Stimulated activated CD4-positive, alpha-beta T cell treated with anti-CD3 and anti-CD28 coated beads, Interleukin-15, amount 100 ng/mL, for 1 hour (primary cell): ENCODE measurements at places on chromosomes 2 and 18.

DNA sequence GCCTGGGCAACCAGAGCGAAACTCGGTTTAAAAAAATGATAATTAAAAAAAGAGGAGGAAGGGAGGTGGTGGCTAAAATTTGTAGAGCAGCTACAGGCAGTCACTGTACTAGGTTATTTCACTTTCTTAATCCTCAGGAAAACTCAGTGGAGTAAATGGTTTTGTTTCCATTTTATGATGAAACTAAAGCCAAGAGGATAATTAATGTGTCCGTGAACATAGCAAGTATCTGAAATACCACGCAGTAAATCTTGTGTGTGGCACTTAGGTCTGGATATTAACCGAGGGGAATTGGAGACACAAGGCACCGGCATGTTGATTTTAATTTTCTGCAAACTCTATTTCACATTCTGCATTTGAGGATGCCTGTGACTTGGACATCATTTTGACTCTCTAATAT lies 14.5 kb downstream of the SH3BP4 start:
- no peak for DNase-seq

DNA sequence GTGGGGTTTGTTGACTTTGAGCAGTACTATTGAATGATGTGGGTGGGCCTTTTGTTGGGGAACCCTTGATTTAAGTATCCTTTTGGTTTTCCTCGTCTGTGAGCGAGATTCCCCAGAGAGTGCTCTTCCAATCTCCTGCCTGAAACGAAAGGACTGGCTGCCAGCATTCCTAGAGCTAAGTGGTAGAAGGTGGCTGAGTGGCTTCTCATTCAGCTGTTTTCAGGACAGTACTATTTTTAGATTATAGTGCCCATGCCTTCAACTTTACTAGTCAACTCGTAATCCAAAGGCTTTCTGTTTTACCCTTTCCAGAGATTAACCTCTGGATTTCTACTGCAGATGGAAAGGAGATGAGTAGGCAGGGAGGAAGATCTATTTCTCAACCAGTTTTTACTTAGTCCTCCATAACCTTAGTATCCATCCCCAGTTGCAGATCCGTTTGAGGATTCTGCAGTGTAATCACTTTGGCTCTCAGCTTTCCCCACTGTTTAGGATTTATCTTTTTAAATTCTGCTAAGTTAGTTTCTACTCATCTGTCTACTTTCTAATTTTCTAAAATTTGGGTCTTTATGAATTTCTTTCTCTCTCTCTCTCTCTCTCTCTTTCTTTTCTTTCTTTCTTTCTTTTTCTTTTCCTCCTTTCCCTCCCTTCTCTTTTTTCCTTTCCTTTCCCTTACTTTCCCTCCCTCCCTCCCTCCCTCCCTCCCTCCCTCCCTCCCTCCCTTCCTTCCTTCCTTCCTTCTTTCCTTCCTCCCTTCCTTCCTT lies 9.2 kb downstream of the SLC4A1AP start:
- no peak for DNase-seq

- DNase-seq, result no peak
Measured at GRCh38 chr18:12321333-12321732, 13.3 kb downstream of the TUBB6 start.

- DNase-seq, result no peak
Measured at GRCh38 chr2:160050147-160050546, 12.3 kb downstream of the PLA2R1 start.

DNA sequence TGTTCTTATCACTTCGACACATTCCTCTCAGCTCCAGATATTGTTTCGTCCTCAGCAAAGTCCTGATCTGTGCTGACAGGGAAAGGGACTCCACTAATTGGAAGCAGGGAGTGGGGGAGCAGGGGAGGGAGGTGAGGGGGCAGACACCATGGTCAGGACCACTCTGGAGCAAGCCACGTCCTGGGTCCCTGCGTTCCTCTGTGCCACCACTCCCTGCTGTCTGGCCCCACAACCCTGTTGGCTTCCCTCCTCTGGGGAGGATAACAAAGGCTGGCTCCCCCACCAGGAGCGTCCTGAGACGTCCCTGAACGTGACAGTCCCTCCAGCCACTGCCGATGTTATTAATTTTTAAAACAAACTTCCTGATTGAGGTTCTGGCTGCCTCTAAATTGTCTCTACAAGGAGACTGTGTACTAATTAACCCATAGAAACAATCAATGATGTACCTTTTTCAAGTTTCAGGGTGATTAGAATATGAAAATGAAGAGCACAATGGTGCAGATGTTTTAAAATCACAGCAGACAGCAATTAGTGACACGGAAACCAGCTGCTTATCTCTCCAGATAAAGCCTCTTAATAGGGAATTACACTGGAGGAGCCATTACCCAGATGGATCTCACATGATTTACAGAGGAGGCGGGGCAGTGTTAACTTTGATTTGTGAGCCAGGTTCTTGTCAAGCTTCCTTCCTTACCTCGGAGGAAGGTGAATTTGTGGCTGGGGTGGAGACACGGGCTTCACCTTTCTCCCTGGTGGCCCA lies 257.5 kb downstream of the SETBP1 start:
- DNase-seq, result no peak

- DNase-seq, result no peak
Measured at GRCh38 chr2:241035142-241035817, 36.9 kb downstream of the SNED1 start.

DNA sequence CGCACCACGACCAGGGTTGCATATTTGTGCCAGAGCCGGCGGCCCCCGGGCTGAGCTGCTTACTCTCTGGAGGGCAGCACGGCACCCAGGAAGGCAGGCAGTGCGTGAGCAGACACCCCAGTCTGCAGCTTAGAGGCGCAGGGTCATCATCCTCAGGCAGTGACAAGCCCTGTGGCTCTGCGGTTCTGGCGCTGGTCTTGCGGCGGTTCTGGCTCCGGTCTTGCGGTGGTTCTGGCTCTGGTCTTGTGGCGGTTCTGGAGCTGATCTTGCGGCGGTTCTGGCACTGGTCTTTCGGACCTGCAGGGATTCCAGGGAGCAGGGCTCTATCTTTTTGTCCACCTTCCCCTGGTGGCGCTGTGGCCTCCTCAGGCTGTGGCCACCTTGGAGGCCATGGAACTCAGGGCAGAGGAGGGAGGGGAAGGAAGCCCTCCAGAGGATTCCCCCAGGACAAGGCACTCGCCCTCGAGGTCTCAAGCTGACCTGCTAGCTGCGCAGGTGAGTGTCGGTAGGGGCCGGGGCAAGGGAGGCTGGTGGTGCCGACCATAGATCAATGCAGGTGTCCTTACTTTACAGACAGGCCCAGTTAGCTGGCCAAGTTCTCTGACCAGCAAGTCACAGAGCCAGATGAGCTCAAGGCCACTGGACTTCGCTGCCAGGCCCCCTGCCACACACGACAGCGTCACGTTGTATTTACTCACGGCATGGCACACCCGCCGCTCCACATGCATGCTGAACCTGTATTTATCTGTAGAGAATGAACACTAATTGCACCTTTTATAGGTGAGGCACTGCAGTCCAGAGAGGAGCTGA lies 14.9 kb downstream of the ESPNL start:
- DNase-seq, result no peak

GRCh38 chr2:237733677-237734300 lies 64.8 kb upstream of the RBM44 start:
- no peak for DNase-seq

DNA sequence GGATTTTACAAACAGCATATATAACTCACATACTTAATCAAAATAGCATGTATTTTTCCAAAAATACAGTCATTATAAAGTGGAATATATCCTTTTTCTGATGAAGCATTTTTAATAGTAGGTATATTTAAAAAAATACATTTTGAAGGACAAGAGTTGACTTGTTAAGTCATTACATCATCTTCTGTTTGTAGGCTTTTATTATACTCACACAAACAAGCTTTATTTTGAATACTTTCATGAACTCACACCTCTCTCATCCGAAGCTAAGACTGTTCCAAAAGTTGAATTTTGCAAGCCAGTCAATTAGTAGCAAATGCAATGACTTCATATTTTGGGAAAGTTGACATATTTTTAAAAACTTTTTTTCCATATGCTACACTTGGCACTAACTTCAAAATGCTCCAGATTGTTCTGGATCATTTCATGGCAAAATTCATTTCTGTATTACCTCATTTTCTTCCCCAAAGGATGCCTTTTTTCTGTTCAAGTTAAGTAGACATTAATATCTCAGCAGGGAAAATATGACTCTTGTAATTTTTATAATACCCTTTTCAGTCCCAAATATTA lies 68.5 kb upstream of the WDR75 start:
- no peak for DNase-seq

DNA sequence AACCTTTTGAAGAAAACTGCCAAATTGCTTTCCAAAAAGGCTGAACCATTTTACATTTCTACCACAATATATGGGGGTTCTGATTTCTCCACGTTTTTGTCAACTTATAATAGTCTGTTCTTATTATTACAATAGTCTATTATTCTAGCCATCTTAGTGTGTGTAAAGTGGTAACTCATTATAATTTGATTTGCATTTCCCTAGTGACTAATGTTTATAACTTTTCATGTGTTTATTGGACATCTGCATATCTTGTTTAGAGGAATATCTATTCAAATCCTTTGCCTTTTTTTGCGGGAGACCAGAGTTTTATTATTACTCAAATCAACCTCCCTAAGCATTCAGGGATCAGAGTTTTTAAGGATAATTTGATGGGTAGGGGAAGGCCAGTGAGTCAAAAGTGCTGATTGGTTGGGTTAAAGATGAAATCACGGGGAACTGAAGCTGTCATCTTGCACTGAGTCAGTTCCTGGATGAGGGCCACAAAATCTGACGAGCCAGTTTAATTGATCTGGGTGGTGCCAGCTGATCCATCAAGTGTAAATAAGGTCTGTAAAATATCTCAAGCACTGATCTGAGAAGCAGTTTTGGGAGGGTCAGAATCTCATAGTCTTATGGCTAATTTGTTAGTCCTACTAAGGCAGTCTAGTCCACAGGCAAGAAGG lies 303.4 kb upstream of the NCKAP5 start:
- DNase-seq, result no peak

DNA sequence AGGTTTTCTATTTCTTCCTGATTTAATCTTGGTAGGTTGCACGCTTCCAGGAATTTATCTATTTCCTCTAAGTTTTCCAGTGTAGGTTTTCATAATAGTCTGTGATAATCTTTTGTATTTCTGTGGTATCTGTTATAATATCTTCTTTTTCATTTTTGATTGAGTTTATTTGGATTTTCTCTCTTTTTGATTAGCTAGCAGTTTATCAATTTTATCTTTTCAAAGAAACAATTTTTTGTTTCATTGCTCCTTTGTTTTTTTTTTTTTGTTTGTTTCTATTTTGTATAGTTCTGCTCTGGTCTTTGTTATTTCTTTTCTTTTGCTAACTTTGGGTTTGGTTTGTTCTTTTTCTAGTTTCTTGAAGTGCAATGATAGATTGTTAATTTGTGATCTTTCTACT lies 51.3 kb downstream of the G6PC2 start:
- no peak for DNase-seq

- no peak for DNase-seq
Measured at GRCh38 chr2:7693246-7694075, 776.2 kb downstream of the RNF144A start.

GRCh38 chr2:69116438-69116837 lies 103.5 kb downstream of the ANTXR1 start:
- no peak for DNase-seq

GRCh38 chr2:21372654-21373053 lies 248.9 kb downstream of the TDRD15 start:
- DNase-seq, result no peak

DNA sequence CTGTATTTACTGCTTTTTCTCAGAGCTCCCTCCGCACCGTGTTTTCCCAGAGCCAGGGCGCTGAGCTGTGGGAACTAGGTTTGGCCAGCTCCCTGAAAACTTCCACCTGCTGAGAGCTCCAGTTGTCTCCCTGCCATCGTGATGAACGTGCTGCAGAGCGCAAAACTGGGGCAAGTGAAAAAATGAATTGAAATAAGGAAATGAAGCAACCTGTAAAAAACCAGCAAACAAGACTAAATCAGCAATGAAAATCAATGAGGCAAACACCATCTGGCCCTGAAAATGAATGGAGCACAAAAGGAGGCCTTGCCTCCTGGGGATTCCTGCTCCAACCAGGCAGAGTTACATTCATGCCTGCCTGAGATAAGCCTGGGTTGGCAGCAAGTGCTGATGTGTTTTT lies 129.9 kb downstream of the MARCHF4 start:
- DNase-seq, result no peak

- DNase-seq, result no peak
Measured at GRCh38 chr2:223097888-223098383, 45.9 kb downstream of the KCNE4 start.

DNA sequence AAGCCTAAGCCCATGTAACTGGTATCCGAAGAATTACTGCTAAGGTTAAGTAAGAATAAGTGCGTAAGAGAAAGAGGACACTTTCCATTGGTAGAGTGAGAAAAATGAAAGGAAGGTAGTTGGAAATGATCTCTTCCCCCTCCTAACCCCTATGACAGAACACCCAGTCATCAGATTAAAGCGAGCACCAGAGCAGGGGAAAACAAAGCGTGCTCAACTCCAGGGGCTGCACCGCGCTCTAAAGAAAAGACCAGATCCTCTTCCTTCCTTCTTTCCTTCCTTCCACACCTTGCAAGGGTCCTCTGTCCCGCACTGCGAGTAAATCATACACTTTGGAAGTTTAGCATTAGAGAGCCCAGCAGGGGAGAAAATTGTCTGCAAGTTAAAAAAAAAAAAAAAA lies 971 bp upstream of the CDH7 start:
- no peak for DNase-seq

GRCh38 chr18:2409906-2410305 lies 161.4 kb downstream of the METTL4 start:
- DNase-seq, result no peak

GRCh38 chr18:35730691-35731370 lies 149.3 kb downstream of the GALNT1 start:
- DNase-seq, result no peak

DNA sequence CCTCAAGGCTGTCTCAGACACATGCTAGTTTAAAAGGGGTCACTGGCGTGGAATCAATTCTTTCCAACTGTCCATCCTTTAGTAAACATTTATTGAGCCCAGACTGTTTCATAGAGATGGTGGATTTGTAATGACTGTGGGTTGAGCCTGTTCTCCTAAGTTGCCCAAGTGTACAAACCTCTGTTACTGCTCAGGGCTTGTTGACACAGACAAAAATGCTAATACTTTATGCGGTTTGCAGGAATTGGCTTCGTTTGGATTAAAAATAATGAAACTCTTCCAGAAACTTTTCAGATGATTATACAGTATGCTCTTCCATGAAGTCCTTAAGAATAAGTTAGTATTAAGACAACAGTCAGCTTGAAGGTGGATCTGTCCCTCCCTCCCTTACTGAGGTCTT lies 83.6 kb upstream of the MGAT5 start:
- no peak for DNase-seq
